Stomach (tissue), 19 donors: ENCODE measurements at places on chromosomes 4 and X.

GRCh38 chrX:17888421-17888820 lies 27.3 kb upstream of the RAI2 start:
- DNase-seq = no peak

- no peak for DNase-seq
These were observed 50.4 kb downstream of the APOO start for GRCh38 chrX:23857363-23857762.

DNA sequence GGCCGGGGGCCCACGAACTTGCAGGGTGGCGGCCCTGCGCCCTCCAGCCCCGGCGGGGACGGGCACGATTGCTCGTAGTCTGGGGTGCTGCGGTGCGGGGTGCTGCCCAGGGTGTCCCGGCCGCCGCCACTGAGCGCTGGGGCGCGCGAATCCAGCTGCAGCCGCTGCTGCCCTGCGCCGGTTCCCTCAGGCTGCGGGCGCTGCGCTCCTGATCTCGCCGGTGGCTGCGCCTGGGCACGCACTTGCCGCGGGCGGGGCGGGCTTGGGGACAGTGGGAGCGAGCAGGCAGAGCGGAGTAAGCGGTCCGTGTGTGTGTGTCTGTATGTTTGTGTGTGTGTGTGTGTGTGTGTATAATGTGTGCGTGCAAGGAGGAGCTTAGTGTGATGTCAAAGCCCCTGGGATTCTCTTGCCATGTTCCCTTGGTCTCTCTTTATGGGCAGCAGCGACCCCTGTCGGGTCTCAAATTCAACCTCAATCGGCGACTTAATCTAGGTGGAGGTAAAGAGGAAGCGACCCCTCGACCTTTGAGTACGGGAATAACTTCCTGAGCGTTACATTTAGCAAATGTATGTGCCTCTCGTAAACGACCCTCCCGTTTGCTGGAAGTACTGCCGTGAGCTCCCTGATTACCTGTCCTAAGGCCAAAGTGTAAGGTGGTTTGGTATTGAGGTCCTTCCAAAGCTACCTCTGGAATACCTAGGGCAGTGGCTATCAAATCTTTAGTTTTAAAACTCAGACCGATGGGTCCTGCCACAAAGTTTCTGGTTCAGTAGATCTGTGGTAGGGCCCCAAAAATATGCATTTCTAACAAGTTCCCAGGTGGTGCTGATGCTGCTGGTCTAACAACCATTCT lies at the start of gene RNF150:
RNF150 (minus strand) TSS at position 324 of the 853 bp plus-strand sequence.
- peak; percentile 96 for DNase-seq

DNA sequence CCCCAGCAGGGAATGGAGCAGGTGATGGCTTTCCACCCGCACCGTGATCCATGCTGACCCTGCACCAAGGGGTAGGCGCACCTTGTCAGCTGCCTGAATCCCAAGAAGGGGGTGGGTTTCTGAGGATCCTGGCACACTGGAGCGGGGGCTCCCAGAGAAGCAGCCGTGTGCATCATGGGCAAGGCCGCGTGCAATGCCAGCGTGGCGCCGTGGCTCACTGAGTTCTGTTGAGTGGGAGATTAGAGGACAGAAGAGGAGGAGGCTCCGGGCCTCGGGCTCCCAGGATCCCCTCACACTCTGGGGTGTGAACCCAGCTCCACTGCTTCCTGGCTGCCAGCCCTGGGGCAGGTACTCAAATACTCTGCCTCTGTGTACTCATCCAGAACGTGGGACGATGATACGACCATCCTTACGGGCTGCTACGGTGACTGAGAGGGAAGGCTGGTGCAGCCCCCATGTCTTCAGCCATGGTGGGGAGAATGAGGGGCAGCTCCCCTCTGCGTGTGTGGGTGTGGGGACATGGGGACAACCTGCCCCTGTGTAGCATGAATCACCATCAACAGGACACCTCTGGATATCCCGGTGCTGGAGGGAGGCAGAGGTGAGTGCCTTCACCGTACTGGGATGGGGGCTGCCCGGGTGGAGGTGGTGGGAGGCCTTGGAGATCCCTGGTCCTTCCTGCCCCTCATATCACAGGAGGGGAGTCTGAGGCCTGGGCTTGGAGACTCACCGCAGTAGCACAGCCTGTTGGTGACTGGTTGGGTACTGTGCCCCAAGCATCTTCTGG lies 52.6 kb downstream of the CPZ start:
- no peak for DNase-seq

- DNase-seq = no peak
These were observed 45.4 kb downstream of the APLN start for GRCh38 chrX:129609395-129609794.

DNA sequence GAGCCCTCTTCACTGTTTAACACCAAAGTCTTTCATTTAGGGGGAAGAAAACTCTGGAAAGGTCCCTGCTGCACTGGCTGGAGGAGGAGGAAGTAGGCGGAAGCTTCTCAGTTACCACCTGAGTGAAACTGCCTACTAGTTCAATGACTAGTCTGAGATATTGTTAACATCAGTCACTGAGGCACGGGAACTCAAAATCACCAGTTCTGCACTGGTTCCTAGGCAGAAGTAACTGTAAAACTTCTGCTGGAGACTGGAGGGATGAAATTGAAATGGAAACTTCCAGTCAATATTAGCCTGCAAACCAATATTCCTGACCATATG lies 178.3 kb downstream of the SNCA start:
- no peak for DNase-seq

GRCh38 chr4:16155528-16156169 lies 70.6 kb downstream of the TAPT1 start:
- no peak for DNase-seq

- no peak for DNase-seq
These were observed 322.2 kb downstream of the ADGRL3 start for GRCh38 chr4:61522312-61522711.

GRCh38 chr4:165297626-165298025 lies 29.8 kb upstream of the MSMO1 start:
- DNase-seq = no peak

DNA sequence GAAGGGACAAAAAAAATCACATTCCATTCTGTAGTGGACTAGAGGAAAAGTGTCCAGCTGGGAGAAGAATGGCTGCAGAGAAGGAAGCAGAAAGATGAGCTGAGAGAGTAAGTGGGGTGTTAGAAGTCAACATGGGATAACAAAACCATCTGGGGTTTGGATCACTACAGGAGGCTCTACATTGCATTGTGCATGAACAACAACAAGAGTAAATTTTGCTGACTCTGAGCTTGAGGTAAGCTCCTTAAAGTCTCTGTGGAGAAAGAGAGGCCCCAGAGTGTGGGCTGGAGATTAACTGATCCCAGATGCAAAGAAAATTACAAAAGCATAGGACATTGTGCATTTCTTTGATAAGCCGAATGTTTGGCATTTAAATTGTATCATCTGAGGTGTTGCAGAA lies 128.9 kb downstream of the UGT8 start:
- DNase-seq = no peak

GRCh38 chrX:80316526-80316925 lies 103.7 kb upstream of the TENT5D start:
- DNase-seq = no peak

- DNase-seq = no peak
These were observed 39.2 kb upstream of the ANTXR2 start for GRCh38 chr4:80112236-80112635.

DNA sequence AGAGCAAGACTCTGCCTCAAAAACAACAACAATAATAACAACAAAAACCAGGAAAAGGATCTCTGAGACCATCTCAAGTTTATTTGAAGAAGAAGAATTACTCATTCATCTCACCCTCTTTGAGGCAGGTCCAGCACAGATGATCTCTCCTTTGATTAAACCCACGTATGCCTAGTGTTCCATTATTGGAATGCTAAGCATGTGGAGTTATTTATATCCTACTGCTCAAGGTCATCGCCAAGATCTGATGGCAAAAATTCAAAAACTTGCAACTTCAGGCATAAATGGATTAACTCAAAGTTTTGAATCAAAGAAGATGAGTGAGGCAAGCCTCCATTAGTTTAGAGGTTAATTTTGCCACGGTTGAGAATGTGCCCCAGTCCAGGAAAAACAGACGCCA lies 184.2 kb downstream of the DHRSX start:
- no peak for DNase-seq

GRCh38 chrX:121298499-121298898 lies 251.1 kb downstream of the GLUD2 start:
- no peak for DNase-seq

GRCh38 chr4:88719381-88719780 lies 21.8 kb upstream of the NAP1L5 start:
- DNase-seq = no peak

DNA sequence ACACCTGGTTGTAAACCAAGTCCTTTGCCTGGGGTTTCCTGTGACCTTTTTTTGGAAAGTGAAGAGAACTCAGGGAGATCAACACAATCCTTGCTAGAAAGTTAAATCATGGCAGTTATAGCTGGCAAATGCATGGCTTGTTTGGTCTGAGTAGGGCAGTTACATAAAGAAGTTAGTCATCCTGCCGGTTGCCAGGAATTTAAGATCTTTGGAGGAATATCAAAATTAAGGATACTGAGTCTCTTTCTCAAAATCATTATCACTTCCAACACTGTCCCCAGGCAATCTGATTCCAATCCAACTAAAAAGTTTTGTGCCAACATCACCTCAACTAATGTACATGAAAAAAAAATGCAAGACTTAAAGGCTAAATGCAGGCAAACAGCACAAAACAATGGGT lies 40.3 kb downstream of the C4orf54 start:
- no peak for DNase-seq

- DNase-seq = no peak
These were observed 134.5 kb upstream of the RASGEF1B start for GRCh38 chr4:81606166-81606565.

DNA sequence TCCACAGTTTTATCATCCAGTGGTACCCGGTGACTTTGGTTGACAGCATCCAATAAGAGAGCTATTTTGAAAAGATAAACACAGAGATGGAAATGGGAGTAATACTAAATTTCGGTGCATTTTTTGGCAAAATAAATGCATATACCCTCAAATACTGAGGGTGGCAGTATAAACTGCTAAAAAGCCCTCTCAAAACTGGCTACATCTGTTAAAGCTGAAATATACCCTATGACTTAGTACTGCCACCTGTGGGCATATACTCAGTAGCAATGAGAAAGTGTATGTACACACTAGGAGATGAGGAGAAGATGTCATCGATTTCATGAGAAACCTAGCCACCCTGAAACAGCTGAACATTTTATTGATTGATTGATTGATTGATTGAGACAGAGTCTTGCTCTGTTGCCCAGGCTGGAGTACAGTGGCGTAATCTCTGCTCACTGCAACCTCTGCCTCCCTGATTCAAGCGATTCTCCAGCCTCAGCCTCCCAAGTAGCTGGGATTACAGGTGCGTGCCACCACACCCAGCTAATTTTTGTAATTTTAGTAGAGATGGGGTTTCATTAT lies 12.2 kb upstream of the TMEM128 start:
- no peak for DNase-seq

DNA sequence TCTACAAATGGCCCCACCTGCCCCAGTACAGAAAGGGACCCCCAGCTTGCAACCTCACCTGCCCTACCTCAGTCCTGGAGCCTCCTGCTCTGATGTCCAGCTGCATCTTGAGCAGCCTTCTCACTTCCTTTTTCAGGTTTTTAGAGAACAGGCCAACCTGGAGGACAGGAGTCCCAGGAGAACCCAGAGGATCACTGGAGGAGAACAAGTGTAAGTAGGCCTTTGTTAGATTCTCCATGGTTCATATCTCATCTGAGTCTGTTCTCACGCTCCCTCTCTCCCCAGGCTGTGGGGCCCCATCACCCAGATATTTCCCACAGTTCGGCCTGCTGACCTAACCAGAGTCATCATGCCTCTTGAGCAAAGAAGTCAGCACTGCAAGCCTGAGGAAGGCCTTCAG lies 3.6 kb downstream of the MAGEA11 start:
- no peak for DNase-seq

DNA sequence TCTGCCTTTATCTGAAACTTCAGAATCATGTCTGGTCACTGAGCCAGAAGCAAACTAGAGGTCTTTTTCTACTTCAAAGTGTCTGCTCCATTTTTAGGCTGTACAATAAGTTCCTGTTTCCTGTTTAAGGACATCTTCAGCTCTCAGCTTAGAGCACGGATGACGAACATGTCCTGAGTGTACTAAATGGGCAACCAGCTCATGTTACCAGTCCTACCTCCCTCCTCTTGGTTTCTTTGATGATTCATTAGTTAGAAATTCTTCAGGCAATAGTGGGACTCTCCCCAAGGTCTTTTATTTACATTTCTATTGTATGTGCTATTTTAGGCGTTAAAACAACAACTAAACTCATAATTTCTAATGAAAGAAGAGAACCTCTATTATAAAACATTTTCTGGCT lies 58.0 kb downstream of the ENPEP start:
- DNase-seq = peak; percentile 23

GRCh38 chrX:38129366-38129765 lies 91.3 kb downstream of the SRPX start:
- no peak for DNase-seq

GRCh38 chr4:26985873-26986272 lies 125.2 kb downstream of the STIM2 start:
- peak; percentile 32 for DNase-seq

DNA sequence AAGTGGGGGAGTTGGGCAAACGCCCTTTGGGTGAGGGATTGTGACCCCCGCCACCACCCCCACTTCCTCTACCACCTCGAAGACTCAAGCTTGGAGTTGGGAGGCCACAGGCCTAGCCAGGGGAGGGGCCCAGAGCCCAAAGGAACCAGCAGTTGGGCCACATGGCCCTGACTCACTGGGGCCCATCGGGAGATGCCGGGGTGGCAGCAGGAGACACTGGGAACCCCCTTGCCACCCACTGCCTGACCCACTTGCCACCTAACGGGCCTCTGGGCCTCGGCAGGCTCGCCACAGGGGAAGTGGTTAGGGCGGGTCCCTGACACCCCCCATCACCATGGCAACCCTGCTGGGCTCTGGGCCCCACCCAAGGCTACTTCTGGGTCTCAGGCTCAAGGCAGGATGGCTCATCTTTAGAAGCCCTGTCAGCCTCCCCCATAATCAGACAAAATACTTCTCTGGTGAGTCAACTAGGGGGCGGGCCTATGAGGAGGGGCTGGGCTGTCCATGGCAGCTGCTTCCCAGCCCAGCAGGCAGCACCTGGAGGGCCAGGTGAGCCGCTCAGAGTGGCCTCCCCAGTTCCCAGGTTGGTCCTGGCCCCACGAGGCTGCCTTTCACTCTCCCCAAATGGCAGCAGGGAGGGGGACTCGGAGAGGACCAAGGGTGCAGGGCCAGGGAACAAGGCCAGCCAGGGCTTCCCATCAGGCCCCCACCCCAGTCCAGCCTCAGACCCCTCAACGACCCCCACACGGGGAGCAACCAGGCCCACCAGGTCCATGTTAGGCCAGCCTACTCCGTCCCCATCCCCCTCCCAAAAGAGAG lies 5.6 kb downstream of the FLNA start:
- peak; percentile 61 for DNase-seq

GRCh38 chr4:40848940-40849339 lies 99.2 kb downstream of the NSUN7 start:
- DNase-seq = no peak

GRCh38 chr4:41594432-41594831 lies 56.5 kb downstream of the LIMCH1 start:
- no peak for DNase-seq

GRCh38 chr4:10667701-10668326 lies 16.8 kb downstream of the CLNK start:
- DNase-seq = no peak
